ENCODE measurements at places on chromosomes 2 and 18. TPM values are rescaled to one million over a fixed set of nuclear protein-coding genes. Genes with fewer than 3 reads are reported as not detected.
A peak's percentile ranks its signal among the peaks of the same experiment; 100 is the strongest.

Gene MOCOS
- 1.3 TPM for total RNA-seq

- no peak overlapping the region for H3K27ac ChIP-seq
- H3K4me3 ChIP-seq: no peak overlapping the region
- DNase-seq: no peak
- H3K36me3 ChIP-seq: no peaks in the 10 kb centered on the region
- no peaks in the 10 kb centered on the region for H3K27me3 ChIP-seq
These were observed 150.9 kb downstream of the PDE11A start for GRCh38 chr2:177921726-177922125.

Gene UPP2
- total RNA-seq: not detected

DNA sequence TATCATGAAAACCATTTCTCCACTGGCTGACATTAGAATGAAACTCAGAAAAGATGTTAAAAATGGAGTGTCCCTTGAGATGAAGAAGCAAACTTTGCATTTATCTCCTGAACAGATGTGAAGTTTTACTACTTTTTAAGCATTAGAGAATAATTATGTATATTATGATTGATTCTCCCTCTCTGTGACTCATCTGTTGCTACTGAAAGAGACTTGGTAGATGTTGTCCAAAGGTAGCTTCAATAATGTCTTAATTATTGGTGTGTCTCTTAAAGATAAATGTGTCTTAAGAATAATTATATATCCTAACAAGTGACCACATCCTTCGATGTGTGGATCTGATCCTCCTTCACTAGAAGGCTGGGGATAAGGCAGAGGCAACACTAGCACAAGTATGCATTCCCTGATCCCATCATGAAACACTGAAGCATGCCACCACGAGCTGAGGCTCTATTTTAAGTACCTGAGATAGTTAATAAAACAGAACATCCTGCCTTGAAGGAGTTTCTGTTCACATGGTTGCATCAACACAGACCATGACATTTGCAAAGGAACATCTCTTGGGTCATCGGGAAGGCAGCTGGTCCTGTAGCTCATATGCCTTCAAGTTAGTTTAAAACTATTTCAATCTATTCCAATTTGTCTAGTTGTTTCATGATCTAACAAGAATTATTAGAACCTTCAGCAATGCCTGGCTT, 15.5 kb downstream of the RND3 start:
- peaks cover 6% of the 10 kb centered on the region for H3K36me3 ChIP-seq
- H3K4me1 ChIP-seq: peaks cover 12% of the 10 kb centered on the region
- peaks cover 1% of the 10 kb centered on the region for H3K27me3 ChIP-seq
- DNase-seq: no peak

DNA sequence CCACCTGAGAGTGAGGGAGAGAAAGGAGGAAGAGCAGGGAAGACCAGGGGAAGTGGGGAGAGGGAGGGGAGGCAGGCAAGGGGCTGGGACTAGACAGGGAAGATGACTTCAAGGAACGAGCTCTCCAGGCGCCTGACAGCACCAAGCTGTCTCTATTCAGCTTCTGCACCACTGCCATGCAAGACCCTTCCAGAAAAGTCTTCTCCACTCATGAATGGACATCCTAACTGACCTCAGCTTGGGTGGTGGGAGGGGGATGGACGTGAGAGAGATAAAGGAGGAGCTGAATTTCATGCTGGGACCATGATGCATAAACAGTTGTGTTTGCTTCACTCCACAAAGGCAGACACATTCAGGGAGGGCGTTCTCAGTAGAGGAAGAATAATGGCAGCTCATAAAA, 206.4 kb upstream of the ARL4C start:
- peaks cover 18% of the 10 kb centered on the region for H3K36me3 ChIP-seq
- H3K4me3 ChIP-seq: no peak overlapping the region
- H3K27ac ChIP-seq: no peak overlapping the region
- peaks cover 6% of the 10 kb centered on the region for H3K4me1 ChIP-seq

GRCh38 chr2:3630631-3631030, 27.4 kb upstream of the ALLC start:
- H3K4me3 ChIP-seq: no peak overlapping the region
- no peaks in the 10 kb centered on the region for H3K4me1 ChIP-seq
- peaks cover 3% of the 10 kb centered on the region for H3K27me3 ChIP-seq
- no peak overlapping the region for H3K27ac ChIP-seq
- DNase-seq: no peak

- no peaks in the 10 kb centered on the region for H3K27me3 ChIP-seq
- DNase-seq: no peak
- H3K27ac ChIP-seq: no peak overlapping the region
- H3K4me3 ChIP-seq: no peak overlapping the region
- H3K4me1 ChIP-seq: peaks cover 9% of the 10 kb centered on the region
- H3K36me3 ChIP-seq: peaks cover 4% of the 10 kb centered on the region
These were observed 190.2 kb upstream of the APCDD1 start for GRCh38 chr18:10264260-10264659.

GRCh38 chr2:165698444-165698884, 95.6 kb downstream of the GALNT3 start:
- H3K27ac ChIP-seq: peak overlapping the region; percentile 14
- no peaks in the 10 kb centered on the region for H3K36me3 ChIP-seq
- DNase-seq: peak; percentile 18
- H3K4me1 ChIP-seq: peaks cover 17% of the 10 kb centered on the region

DNA sequence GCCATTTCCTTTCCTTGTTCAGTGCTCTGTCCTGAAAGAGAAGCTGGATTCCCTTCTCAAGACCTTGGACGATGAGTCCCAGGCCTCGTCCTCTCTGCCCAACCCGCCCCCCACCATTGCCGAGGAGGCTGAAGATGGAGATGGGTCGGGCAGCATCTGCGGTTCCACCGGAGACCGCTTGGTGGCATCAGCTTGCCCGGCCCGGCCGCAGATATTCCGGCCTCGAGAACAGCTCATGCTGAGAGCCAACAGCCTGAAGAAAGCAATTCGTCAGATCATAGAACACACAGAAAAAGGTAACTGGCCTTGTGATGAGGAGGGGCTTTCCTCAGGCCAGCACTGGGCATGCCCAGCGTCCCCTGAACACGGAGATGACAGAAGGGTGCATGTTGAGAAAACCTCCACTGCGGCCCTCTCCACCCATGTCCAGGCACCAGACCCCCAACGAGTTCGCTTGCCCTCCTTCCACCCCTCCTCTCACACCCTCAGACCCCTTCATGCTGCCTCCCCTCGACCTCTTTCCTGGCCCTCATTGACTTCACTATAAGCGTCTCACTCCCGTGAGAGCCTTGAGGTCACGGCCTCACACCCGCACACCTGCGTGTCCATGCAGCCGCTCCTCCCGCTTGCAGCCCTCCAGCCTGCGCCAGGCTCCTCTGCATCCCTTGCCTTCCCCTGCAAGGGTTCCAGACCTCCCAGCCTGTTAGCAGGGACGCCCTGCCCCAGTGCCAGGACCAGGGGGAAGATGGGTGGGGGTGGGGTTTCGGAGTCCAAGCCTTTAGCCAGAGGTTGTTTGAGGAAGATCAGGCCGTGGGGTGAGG, 95.0 kb downstream of the DGKD start:
- peak; percentile 81 for DNase-seq
- peaks cover 54% of the 10 kb centered on the region for H3K4me1 ChIP-seq
- peaks cover 15% of the 10 kb centered on the region for H3K27me3 ChIP-seq
